ENCODE measurements at places on chromosomes 11 and 22.

DNA sequence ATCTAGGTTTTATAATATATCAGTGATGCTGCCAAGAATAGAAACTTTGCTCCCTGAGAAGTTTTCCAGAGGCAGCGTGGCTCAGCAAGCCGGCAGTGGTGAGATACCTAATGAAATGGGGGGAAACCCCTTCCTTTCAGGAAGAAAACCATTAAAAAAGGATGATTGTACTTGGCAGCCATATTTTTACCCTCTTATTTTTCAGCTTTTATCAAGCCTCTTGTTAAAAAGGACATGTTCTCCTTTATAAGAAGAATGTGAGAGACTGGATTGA lies 9.0 kb upstream of the ME3 start:
- no peak for DNase-seq

DNA sequence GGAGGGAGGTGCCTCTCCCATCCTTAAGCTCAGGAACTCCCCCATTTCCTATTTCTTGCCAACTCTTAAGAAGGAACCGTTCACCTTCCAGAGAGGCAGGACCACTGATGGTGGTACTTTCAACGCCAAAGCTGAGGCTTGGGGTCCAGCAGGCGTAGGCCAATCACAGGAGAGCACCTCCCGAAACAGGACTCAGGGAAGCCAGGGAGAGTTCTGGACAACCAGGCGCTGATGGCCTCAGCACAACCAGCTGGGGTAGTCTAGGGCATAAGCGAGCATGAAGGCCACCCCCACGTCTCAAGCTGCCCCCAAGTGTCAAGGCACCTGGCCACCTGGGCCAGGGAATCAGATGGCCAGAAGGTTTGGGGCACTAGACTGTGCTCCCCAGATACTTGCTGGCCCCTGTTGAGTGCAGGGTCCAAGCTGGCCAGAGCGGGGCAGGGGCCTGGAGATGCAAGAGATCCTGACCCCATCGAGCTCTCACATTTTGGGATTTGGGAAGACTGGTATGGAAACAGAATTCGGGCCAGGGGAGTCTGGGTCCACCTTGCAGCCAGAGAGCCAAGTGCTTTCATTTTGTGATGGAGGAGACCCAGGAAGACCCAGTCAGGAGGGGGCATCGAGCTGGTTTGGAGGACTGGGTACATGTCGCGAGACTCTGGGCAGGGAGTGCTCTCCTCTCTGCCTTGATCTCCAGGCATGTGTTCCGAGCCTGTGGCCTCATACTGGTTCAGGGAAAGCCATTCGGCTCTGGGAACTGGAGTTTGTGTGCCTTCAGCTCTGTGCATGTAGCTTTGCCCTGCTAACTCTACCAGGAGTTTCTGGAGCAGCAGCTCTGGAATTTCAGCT lies 926 bp downstream of the CD6 start:
- no peak for DNase-seq

GRCh38 chr11:10604340-10604748 lies 35.9 kb upstream of the LYVE1 start:
- DNase-seq, result no peak

DNA sequence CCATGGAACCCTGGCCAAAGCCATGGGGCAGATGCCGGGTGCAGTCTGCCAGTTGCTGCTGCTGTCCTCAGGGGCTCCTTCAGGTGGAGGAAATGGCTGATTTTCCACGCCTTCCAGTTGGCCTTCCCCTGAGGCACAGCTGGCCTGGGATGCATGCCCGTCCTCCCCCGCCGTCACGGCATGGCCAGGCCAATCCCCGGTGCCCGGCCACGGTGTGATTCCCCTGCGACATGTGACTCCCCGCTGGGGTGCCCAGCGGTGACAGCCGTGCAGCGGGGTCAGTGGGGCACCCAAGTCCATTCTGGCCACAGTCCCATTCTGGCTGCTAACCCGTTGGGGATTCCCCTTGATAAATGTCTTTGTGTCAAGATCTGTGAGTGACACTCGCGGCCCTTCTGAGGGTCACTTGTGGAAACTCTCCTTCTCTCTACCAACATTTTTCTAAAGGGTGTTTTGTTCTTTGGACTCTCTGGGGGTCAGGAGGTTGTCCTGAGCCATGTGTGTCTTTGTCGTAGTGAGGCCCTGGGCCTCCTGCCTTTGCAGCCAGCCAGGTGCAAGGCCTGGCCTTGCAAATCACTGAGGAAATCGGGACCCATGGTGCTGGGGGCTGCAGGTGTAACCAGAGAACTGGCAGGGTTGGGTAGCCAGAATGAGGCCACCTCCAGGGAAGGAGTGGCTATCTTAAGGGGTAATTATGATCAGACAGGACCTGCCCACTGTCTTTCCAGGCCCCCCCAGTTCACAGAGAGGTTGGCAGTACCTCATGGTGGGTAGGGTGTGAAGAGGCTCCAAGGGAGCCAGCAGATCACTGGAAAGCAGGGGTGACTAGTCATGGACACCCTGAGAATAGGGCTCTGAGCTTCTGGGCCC lies 37.1 kb downstream of the KCNQ1OT1 start:
- no peak for DNase-seq

DNA sequence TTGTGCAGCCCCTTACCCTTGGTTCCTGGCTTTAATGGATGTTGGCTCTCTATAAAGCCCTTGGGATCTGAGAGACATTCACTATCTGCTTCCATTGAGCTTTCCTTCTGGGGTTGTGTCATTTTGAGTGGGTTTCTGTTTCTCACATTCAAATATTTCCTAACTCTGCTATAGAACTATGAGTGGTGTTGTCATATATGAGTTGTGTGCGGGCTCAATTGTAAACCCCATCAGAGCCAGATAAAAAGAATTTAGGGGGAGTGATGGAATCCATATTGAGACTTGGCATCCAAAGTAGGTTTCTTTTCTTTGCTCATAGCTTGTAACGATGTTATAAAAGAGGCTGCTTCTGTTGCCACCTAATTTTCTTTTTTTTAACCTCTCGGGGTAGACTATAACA lies 41.8 kb upstream of the SPON1 start:
- no peak for DNase-seq

- peak; percentile 33 for DNase-seq
Observed at GRCh38 chr22:40637183-40638150, 948 bp upstream of the MRTFA start.

DNA sequence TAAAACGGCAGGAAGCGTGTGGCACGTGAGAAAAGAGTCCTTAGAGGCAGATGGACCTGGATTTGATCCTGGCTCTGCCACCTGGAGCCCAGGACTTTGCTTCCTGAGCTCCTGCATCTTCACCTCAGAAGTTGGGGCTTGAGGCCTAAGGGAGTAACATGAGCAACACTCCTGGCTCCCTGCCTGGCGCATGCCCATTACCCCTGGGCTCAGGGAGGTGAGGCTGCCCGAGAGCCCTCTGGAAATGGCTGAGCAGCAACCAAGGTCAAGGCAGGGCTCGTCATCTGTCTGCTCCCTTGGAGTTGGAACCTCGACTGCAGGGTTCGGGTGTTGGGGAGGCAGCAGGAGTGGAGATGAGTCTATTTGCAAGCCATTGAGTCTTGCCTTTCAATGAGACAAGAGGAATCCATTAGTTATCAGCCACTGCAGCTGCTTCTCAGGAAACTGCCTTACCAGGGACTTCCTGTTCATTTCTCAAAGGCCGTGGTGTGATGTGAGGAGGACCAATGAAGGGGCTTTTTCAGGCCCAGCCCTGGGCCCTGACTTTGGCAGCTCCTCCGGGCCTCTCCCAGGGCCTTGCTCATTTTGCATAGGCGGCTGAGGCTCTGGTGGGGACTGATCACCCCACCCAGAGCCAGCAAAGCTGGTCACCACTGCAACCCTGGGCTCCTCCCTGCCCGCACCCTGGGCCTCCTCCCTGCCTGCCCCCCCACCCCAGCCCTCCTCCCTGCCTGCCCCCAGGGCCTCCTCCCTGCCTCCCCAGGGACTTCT lies 6.4 kb downstream of the FADS2 start:
- no peak for DNase-seq

DNA sequence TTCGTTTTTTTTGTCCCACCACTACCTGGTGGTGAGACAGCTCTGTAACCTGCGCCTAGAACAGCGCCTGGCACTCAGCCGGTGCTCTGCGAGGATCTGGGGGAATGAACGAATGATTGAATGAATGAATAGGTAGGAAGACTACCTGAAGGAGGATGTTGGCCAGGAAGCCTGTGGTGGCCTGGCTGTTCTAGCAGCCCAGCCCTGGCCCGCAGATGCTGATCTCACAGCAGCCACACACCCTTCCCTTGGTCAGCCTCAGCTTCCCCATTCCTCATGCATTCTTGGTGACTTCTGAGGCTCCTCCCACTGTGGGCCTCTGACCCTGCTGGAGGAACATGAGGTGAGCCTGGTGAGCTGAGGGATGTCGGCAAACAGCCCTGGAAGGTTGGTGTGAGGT lies 3.7 kb downstream of the TRPM5 start:
- DNase-seq, result no peak

DNA sequence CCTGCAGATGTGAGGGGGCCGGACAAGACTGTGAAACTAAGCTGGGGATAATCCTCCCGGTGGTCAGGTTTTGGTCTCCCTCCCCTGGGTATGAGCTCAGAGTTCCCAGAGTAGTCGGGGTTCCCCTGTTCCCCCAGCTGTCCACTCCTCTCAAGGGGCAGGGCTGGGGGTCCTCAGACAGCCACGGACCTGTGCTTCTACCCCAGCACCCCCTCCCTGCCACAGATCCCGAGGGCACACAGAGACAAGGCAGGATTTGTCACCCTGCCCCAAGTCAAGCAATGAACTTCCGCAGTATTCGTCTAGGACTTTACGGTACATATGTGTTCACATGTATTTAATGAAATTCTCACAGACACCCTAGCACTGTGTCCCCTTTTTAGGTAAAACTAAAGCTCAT lies 45.2 kb downstream of the APOL1 start:
- DNase-seq, result no peak

DNA sequence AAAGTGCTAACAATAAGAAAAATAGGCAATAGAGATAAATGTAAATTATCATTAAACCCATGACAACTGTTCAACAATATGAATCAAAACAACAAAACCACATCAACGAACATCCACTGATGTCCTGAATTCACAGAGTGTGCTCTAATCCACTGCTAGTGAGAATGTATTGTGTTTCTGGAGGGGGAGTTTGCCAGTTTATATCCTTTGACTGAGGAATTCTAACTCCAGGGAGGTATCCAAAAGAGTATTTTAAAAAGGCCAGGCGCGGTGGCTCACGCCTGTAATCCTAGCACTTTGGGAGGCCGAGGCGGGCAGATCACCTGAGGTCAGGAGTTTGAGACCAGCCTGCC lies 1.7 kb upstream of the WEE1 start:
- DNase-seq, result no peak

DNA sequence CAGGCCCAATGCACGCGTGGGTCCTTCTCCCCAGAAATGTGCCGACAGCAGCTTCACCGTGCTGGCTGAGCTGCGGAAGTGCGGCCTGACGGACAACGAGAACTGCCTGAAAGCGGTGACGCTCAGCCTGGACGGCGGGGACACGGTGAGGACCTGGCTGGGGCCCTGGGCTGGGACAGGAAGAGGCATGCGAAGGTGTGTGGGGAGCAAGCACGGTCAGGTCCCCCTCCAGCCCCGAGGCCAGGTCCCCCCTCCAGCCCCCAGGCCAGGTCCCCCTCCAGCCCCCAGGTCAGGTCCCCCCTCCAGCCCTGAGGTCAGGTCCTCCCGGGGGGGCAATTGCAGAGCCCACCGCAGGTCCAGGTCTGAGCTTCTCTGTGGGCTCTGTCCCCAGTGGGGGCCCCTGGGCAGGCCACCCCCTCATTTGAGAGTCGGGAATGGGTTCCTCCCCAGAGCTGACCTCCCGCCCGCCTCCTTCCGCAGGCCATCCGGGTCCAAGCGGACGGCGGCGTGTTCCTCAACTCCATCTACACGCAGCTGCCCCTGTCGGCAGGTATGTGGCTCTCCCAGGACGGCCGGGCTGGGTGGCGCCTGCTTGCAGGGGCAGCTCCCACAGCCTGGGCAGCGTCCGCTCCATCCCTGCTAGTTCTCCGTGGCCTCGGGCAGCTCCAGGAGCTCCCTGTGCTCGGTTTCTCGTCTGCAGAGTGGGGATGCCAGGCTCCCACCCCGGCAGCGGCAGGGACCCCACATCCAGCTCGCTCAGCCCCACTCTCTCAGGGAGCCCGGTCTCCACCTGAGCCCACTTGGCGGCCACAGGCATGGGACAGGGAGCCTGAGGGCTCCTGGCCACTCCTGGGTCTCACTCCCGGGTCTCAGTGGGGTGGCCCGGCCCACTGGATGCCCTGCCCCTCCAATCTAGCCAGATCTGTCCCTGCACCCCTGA lies 7.9 kb downstream of the MUC5B start:
- no peak for DNase-seq

GRCh38 chr11:84022695-84023094 lies 736.5 kb upstream of the CCDC90B start:
- no peak for DNase-seq

DNA sequence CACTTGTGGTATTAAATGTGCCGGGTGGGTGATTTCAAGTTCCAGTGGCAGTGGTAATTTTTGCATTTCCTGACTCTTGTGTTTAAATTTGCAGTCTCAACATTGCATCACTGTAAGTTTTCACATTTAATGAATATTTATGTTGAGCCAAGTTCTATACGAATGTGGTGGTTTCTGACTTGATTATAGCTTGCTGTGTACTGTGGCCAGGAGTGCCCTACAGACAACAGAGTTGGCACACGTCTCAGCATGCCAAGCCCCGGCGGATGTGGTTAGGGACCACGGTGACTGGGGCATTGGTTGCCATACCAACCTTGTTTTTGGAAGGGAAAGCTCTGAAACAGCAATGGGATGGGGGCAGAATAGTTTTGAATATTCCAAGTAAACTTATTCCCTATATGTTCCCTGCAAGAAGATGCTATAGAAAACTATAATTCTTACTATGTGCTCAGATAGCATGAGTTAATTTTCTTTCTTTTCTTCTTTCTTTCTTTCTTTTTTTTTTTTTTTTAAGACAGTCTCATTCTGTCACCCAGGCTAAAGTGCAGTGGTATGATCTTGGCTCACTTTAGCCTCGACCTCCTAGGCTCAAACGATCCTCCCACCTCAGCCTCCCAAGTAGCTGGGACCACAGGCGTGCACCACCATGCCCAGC lies 16.0 kb downstream of the ZNRF3 start:
- DNase-seq, result no peak

DNA sequence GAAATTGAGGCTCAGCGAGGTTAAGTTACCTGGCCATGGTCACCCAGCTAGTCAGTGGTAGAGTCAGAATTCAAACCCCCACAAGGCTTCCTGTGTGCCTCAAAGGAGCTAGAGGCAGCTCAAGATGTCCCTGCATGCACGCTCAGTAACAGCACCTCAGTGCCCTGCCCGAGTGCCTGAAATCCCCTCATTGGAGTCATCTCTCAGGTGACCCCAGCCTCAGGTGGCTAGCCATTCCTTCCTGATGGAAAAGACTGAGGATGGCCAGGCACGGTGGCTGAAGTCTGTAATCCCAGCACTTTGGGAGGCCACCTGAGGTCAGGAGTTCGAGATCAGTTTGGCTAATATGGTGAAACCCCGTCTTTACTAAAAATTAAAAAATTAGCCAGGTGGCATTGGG lies 36.9 kb downstream of the LIF start:
- no peak for DNase-seq

- no peak for DNase-seq
Observed at GRCh38 chr11:2721210-2721916, 21.6 kb upstream of the KCNQ1OT1 start.

- no peak for DNase-seq
Observed at GRCh38 chr11:127587511-127587910, 586.9 kb upstream of the KIRREL3 start.
